ENCODE measurements at places on chromosomes 16 and 17.
A peak's percentile ranks its signal among the peaks of the same experiment; 100 is the strongest.

DNA sequence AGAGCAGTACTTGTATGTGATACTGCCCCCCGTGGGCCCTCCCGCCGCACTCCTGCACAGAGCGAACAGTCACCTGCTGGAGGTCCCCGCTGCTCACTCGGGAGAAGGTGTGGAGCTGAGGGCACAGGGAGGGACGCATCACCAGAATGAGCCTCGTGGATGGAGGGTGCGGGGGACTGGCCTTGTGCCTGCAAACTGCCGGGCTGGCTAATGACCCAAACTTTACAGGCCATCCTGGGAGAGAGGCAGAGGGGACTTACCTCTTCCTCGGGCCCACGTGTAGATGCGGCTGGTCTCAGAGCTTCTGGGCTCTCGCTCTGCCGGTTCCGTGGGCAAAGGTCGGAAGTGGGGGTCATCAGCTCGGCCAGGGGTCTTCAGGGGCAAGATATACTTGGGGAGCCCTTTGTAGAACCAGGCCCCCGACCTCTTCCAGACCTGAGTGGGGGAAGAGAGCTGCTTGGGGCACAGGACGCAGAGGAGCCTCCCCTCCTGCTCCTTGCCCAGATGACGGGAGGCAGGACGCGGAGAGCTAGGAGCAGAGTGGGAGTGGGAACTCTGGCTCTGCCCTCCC, 65.5 kb upstream of the DOC2B start:
- DNase-seq, result no peak

DNA sequence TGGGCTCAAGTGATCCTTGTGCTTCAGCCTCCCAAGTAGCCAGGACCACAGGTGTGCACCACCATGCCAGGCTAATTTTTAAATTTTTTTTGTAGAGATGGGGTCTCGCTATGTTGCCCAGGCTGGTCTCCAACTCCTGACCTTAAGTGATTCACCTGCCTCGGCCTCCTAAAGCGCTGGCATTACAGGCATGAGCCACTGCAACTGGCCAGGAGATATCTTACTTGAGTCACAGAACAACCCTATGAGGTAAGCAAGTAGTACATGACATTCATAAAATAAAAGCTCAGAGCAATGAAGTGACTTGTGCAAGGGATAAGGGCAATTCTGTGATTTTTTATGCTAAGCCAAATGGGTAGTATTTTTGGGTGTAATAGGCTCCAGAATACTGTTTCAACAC, 57.3 kb downstream of the CDC27 start:
- DNase-seq, result no peak

- no peak for DNase-seq
These were observed 740 bp downstream of the NFATC2IP start for GRCh38 chr16:28951410-28951943.

GRCh38 chr16:68452176-68452575, 3.9 kb upstream of the SMPD3 start:
- DNase-seq, result no peak

DNA sequence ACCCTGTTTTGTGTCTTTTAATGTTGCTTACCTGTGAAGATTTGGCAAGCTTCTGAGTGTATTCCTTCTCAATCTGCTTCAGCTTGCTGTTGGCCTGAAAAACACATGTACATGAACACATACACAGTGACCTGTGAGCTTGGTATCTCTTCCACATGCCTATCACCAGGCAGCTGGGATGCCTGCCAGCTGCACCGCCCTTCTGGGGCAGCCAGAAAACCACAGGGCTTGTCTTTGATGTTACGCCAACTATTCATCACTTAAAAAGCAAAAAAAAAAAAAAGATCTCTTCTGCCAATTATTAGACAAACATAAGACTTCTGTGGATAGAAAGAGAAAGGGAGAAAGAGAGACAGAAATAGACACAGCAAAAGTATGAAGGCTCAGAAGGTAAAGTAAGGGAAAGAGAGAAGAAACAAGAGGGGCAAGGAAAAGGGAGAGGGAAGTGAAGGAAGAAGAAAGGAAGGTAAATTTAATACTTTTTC, 189.2 kb upstream of the AXIN2 start:
- DNase-seq, result peak; percentile 67

- DNase-seq, result peak; percentile 38
These were observed 2.4 kb downstream of the MBTD1 start for GRCh38 chr17:51257150-51258081.

DNA sequence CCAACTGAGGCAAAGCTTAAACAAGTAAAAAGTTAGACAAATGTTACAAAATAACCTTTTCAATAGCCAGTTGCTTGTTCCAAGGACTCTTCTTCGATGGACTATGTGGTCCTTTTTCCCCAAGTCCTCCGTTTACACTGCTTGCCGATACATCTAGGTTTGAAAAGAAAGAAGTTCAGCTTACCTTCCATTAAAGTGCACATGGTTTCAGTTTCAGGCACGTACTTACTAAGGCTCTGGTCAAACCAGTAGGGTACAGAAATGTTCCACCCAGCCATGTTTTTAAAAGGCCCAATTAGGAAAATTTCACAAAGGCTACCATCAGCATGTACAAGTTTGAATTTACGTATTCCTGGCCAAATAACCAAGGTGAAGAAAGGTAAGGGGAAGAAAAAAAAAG, 2.1 kb downstream of the SRSF2 start:
- DNase-seq, result peak; percentile 69

- DNase-seq, result no peak
These were observed 153.4 kb upstream of the DYNLRB2 start for GRCh38 chr16:80387318-80387921.

DNA sequence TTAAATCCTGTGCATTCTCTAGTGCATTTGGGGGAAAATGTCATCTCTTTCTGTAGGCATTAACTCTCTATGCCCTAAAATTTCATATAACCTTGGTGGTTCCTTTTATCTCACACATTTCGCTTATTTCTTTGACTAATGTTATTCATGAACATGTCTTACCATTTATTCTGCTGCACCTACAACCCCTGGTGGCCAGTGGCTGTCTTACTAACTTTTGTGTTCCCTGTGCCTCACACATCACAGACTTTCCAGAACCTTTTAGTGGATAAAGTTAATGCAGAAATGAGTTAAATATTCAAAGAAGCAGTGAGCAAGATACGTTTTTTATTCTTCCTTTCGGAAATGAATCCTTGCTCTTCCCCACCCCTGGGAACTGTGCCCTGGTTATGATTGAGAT, 111.9 kb downstream of the CDH13 start:
- DNase-seq, result peak; percentile 7

DNA sequence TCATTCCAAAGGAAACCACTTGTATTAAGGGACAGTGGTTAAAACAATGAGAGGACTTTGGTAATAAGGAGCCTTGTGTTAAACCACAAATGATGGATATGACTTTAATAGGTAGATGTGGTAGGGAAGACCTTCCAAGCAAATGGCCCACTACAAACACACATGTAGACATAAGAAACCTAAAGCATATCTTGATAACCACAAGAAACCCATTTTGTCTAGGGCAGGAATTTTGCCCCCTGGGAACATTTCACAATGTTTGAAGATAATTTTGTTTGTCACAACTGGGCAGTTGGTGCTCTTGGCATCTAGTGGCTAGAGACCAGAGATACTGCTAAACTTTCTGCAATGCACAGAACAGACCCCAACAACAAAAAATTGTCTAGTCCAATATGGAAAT, 25.8 kb downstream of the KCNJ2 start:
- DNase-seq, result no peak

DNA sequence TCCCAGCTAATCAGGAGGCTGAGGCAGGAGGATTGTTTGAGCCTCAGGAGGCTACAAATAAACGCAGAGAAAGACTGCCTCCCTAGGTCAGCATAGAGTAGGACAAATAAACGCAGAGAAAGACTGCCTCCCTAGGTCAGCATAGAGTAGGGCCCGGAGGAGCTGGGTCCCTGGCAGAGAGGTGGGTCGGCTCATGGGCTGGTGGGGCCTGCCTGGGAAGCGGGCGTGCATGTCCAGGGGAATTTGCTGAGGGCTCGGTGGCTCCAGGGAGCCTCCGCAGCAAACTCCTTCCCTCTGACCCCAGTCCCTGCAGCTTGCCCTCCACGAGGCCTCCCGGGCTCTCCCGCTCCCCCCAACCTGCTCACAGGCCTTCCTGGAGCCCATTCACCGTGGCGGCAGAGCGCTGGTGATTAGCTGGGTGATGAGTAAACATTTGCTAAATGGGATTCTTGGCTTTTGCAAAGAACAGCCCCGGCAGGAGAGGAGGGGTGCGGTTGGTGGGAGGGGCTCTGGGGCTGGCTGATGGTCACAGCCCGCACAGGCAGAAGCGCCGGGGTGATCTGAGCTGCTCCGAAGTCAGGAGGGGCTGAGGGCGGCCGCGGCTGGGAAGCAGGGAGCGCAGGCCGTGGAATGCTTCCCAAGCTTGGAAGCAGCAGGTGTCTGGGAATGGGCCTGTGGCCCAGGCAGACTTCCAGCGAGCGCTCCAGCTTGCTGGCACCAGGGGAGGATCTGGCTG, 93.1 kb downstream of the RTN4RL1 start:
- no peak for DNase-seq

- DNase-seq, result no peak
These were observed 757.4 kb downstream of the CDH11 start for GRCh38 chr16:64364416-64364815.

DNA sequence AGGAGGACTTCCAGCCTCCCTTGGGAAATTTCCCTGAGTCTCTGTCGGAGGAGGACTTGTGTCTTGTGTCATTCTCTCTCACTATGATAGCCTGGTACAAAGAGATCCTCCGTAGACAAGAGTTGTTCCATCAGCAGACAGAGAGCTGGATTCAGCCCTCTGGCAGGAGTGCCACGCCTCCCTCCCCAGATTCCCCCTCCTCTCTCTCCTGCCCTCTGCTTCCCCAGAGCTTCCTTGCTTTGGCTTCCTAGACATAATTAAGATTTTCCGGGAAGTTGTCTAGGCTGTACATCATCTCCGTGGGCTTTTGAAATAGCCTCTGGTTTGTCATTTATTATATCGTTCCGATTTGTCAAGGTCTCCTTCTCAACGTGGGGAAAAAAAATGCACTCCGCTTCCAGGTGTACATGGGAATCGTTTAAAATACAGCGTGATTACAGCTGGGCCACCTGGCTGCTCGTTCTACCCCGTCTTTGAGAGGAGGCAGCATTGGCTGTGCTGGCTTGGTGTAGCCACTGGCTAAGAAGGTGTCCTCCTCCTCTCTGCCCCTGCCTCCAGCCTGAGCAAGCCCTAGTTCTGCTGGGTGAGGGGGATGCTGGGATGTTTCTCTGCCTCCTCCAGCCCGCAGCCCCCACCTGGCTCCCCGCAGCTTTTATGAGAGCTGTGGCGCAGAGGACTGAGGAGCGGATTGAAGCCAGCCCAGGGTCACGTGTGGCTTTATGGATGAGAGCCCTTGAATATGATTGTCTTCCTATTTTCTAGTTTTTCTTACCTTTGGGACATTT, 282.5 kb downstream of the SNX29 start:
- DNase-seq, result no peak

- DNase-seq, result no peak
These were observed 48.3 kb downstream of the ZFHX3 start for GRCh38 chr16:72999541-73000019.

- DNase-seq, result peak; percentile 43
These were observed 9.4 kb downstream of the CMC2 start for GRCh38 chr16:80997139-80997798.

- DNase-seq, result no peak
These were observed 22.3 kb upstream of the MPO start for GRCh38 chr17:58302919-58303585.

DNA sequence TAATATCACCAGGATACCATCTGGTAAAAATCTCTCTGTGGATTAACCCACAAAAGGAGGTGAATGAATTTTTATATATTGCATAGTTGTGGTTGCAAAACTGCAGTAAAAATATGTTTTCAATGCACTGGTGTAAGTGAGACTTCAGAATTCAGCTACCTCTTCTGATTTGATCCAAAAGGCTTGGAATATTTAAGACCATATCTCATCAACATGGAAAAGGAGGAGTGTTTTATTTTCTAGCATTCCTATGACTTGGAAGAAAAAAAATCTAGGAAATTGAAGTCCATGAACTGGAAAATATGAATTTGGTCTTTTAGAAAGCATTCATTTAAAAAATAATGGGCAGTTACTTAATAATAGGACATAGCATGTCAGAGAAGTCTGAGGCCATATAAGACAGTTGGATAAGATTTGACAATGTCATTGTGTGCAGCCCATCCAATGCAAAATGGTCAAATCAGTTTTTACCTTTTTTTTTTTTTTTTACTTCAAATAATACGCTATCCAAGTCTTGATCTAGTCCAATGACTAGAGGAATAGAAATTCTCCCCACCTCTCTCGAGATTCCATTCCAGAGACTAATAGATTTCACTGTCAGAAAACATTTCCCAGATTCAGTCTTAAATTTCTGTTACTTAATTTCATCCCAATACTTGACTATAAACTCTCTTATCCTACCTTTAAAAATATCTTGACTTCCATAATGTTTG, 364.9 kb upstream of the PMFBP1 start:
- DNase-seq, result no peak

DNA sequence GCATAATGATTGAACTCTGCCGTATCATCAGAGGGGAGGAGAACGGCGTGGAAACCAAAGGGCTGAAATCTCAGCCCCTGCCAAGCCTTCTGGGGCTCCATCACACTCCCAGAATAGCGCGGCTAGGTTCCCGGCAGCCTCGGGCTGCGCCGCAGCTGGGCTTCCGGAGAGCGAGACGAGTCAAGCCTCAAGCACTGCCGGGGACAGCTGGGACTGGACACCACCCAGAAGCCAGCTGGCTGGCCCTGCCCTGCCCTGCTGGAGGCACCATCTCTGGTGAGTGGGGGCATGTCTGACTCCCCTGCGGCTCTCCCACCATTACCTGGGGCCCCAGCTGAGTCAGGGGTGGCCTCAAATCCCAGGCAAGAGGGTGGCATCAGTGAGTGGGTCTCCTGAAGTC, 7.2 kb upstream of the GPRC5C start:
- no peak for DNase-seq

- no peak for DNase-seq
These were observed 9.8 kb downstream of the ADAM11 start for GRCh38 chr17:44768505-44769142.

GRCh38 chr16:48081656-48082055, 74.1 kb downstream of the ABCC12 start:
- DNase-seq, result no peak

- DNase-seq, result no peak
These were observed 81.3 kb upstream of the PLCG2 start for GRCh38 chr16:81697616-81698309.

GRCh38 chr16:3004319-3004718, 8.4 kb upstream of the CLDN9 start:
- DNase-seq, result no peak

GRCh38 chr17:77579682-77580081, 378.8 kb upstream of the TNRC6C start:
- peak; percentile 22 for DNase-seq

DNA sequence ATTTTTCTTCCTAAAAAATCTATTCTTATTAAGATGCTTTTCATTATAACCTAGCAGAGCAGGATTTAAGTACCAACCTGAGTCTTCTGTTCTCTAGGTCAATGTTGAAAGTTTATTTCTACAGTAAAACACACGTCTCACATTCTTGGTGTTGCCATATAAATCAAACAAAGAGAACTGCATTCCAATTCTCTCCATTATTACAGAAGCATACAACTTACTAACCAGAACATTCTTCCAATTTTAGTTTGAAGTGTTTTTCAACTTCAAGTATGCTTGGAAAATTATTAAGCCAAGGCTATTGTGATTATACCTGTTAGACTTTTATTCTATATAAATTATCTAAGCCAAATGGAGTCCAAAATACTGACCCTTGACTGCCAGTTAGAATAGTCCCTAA, 110.4 kb upstream of the PMFBP1 start:
- no peak for DNase-seq

GRCh38 chr17:64608571-64608981, 53.5 kb downstream of the SMURF2 start:
- DNase-seq, result no peak

GRCh38 chr16:2675714-2676113, 6.6 kb upstream of the KCTD5 start:
- no peak for DNase-seq
